ENCODE measurements at places on chromosomes 5 and 9. TPM values are rescaled to one million over a fixed set of nuclear protein-coding genes. Genes with fewer than 3 reads are reported as not detected.

DNA sequence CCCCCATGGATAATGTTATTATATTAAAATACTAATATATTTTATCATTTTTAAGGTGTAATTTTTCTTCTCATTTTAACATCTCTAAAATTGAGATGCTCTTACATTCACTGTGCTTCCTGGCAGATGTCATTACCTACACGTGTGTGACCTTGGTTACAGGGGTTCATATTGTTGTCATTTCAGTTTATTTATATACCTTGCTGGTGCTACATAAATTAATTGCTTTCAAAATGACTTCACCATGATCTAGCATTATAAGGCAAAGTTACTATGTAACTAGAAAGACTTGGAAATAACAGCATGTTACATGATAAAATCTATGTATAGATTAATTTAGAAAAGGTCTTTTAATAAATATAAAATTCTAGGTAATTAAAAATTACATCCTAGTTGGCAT is 60.9 kb downstream of the ARHGEF28 start:
- no peak for DNase-seq

DNA sequence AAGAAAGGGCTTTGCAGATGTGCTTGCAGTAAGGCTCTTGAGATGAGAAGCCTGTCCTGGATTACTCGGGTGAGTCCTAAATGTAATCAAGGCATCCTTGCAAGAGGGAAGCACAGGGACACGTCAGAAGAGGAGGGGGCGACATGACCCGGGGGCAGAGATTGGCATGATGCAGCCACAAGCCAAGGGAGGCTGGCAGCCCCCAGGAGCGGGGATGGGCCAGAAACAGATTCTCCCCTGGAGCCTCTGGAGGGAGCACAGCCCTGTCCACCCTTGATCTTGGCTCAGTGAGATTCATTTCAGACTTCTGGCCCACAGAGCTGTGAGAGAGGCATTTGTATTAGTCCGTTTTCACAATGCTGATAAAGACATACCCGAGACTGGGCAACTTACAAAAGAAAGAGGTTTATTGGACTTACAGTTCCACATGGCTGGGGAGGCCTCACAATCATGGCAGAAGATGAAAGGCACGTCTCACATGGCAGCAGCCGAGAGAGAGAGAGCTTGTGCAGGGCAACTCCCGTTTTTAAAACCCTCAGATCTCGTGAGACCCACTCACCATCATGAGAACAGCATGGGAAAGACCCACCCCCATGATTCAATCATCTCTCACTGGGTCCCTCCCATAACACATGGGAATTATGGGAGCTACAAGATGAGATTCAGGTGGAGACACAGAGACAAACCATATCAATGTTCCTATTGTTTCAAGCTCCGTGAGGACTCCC is 76.1 kb downstream of the ADAMTS2 start:
- no peak for DNase-seq

- DNase-seq, result no peak
Measured at GRCh38 chr5:149633476-149634350, 52.4 kb downstream of the ARHGEF37 start.

DNA sequence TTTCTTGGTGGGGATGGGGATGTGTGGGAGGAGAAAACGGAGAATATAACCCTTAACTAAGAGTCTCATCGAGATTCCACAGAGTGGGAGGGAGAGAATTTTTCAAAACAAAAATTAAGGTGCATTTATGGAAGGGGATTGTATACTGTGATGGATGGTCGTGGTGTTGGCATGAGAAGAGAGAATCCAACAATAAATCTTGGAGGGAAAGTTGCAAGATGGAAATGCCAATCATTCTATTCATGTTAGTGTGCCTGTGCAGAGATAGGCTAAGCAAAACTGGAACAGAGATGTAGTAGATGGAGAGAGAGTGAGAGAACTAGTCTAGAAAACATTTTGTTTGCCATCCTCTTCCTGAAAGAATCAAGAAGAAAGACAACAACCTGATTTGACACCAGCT is 613.1 kb downstream of the EBF1 start:
- no peak for DNase-seq

The TRIM14 gene
- total RNA-seq, result 10.0 TPM

- no peak for DNase-seq
Measured at GRCh38 chr9:14671377-14671776, 21.9 kb downstream of the ZDHHC21 start.

The AIF1L gene
- total RNA-seq, result 5.3 TPM

DNA sequence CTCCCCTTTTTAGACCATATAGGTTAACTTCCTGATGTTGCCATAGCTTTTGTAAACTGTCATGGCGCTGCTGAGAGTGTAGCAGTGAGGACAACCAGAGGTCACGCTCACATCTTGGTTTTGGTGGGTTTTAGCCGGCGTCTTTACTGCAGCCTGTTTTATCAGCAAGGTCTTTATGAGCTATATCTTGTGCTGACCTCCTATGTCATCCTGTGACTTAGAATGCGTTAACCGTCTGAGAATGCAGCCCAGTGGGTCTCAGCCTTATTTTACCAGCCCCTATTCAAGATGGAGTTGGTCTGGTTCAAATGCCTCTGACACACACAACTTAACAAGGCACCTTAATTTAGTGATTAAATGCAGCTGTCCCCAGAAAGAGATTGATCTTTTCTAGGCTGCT is 23.9 kb upstream of the KDM4C start:
- DNase-seq, result no peak

DNA sequence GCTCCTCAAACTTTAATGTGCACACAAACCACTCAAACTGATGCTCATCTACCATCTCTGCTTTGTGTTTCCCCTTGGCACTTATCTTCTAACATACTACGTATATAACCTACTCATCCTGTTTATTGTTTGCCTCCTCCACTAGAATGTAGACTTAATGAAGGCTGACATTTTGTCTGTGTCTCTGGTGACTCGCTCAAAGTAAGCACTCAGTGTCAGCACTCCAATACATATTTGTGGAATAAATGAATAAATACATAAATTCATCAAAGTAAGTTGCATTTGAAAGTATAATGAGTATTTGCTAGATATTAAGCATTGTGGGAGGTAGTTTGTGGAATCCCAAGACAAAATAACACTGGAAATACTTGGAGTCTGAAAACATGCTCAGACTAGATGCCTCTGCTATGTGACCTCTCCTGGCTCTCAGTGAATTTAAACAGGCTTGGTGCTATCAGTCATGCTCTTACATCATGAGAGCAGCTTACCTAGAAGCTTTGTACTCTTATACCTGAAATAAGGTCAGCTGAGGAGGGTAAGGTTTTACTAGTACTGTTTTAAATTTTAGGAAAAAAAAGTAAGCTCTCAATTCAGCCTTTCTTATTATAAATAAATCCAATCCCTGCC is 37.0 kb upstream of the RANBP6 start:
- DNase-seq, result no peak

The CDC20B gene
- 0.30 TPM for total RNA-seq

The FOXI1 gene
- total RNA-seq, result not detected

The ABO gene
- 4.8 TPM for total RNA-seq

Data from hepatocyte (in vitro differentiated cells).